ENCODE measurements at places on chromosomes 1 and 21. TPM values are rescaled to one million over a fixed set of nuclear protein-coding genes. Genes with fewer than 3 reads are reported as not detected.

STIL gene
- 6.7 TPM for total RNA-seq

KLF17 gene
- total RNA-seq = not detected

PALMD gene
- total RNA-seq = 2.9 TPM

ITLN2 gene
- not detected for total RNA-seq

DNA sequence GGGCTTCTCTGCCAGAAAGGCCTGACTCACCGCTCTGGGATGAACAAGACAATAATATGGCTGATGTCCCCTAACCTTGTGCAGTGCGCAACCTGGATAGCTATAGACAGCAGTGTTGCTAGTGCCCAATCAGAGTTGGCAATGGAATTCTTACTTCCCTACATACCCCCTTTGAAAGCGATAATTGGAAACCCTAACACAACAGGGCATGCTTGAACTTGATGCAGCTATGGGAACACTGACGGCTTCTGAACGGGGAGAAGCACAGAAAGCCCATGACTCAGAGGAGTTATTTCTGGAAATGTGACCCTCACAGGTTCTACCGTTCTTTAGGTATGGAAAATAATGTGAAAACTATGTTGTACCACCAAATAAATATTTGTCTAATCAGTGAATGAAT is 200.6 kb downstream of the TRABD2B start:
- DNase-seq = no peak

DNA sequence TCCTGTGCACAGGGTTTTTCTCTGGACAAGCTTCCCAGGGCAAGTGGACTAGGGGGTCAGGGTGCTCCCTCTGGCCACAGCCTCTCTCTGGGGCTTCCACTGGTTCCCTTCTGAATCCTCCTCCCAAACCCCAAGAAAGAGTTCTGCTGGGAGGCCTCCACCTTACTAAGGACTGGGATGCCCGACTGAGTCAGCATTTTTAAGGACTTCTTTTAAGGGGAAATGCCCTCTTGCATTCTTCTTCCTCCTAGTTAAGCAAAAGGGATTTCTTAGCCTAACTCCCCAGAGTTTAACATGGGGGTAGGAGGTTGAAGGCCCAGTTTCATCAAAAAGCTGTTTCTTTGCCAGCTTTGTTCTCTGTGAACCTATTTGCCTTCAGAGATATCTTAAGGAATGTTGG is 99.7 kb upstream of the KRTAP19-8 start:
- no peak for DNase-seq

GRCh38 chr1:187621951-187622350 is 793.2 kb downstream of the PLA2G4A start:
- DNase-seq = no peak

Measured in transverse colon (tissue), 4 donors.